ENCODE measurements at places on chromosomes 5 and 9. TPM values are rescaled to one million over a fixed set of nuclear protein-coding genes. Genes with fewer than 3 reads are reported as not detected.

GRCh38 chr9:128361986-128362646 is 9.1 kb upstream of the URM1 start:
- H3K4me1 ChIP-seq = peaks cover 19% of the 10 kb centered on the region
- no peaks in the 10 kb centered on the region for H3K36me3 ChIP-seq
- H3K27ac ChIP-seq = no peak overlapping the region

DNA sequence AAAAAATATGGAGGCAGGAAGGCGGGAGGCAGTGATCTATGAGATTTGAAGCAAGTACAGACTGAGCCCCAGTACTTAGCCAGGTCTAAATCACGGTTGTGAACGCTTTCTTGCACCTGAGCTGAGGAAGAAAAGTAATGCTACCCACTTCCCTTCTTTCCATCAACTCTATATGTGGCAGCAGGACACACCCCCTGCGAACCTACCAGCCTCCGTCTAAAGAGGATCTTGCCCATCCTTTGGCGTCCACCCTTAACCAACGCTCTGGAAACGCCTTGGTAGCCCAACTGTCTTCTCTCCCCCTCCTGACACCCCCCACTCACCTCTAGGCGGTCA is 545 bp downstream of the HMGCS1 start:
- H3K27ac ChIP-seq = peak overlapping the region; percentile 94
- DNase-seq = peak; percentile 83
- peaks cover 58% of the 10 kb centered on the region for H3K4me1 ChIP-seq

GCNT4 gene
- not detected for total RNA-seq

- H3K36me3 ChIP-seq = no peaks in the 10 kb centered on the region
- no peak overlapping the region for H3K4me3 ChIP-seq
- H3K27me3 ChIP-seq = no peaks in the 10 kb centered on the region
- H3K27ac ChIP-seq = no peak overlapping the region
- DNase-seq = no peak
These were observed 176.6 kb upstream of the KCNN2 start for GRCh38 chr5:114185274-114185673.

Data from Karpas-422 (cell line).